Ecto neural progenitor cell (in vitro differentiated cells): ENCODE measurements at places on chromosomes 7 and 10.

DNA sequence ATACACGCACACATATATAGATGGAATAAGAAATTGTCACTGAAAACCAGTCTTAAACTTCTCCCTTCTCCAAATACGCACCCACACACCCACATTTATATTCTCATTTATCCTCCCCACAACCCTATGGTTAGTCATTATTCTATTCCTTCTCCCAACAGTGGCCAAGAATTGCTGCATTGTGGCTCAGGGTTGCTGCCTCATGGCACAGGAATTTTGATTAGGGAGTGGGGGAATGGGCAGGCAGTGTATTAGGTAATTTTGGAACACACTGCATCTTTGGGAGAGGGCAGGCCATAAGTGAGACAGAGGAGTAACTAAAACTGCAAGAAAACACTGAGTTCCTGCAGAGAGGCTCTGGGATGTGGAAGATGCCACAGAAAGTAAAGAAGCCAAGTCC is 35.7 kb downstream of the NAPEPLD start:
- no peak for DNase-seq

DNA sequence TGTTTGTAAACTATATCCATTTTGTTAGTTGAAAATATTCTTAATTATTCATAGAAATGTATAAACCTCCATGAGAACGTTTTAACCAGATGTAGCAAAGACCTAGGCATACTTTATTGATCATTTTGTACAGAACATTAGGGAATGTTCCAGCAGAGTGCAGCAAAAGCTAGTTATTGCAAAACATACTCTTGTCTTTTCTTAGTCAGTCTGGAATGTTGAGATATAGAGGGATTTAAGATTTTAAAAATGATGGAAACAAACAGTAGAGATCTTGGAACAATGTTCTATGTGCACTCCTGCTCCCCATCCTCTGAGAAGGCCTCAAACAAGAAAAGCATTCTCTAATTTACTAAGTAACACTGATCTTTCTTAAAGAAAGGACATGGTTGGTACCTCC is 292.1 kb downstream of the BBS9 start:
- DNase-seq: no peak

GRCh38 chr7:66832531-66833351 is 88.3 kb upstream of the TMEM248 start:
- no peak for DNase-seq

GRCh38 chr10:11367505-11367904 is 243.9 kb downstream of the USP6NL start:
- DNase-seq: no peak

DNA sequence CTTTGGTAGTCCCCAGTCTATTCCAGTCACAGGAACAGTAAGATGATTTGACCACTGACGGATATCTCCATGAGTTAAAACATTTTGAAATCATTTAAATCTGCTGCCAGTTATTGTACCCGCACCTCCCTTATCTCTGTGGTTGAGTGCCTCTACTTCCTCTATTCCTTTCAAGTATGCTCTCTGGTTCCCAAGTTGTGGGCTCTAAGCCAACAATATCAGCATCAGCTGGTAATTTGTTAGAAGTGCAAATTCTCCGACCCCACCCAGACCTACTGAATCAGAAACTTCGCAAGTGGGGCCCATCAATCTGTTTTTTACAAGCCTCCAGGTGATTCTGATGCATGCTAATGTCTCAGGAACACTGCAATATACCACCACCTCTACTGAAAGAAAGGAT is 235.5 kb downstream of the CCSER2 start:
- no peak for DNase-seq

- DNase-seq: no peak
These were observed 5.3 kb upstream of the TMEM139 start for GRCh38 chr7:143279186-143280098.
